Posterior cingulate gyrus (tissue), 11 donors: ENCODE measurements at places on chromosomes 5 and 9.

DNA sequence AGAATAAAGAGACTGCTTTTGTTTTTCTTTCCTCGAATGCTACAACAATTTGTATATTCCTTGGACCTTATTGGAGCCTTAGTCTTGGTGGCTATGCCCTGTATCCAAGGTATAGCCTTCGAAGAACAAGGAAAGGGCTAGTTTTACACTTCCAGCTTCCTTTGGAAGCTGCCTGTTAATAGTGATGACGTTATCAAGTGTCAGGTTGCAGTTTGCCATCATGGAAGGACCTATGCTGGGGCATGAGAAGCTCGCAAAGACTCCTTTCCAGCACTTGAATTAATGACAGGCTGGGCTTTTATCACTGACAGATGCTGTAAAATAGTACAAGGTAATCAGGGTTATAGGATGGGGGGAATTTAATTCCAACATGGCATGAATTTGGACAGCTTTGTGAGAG, 157.9 kb downstream of the KDM4C start:
- no peak for DNase-seq

DNA sequence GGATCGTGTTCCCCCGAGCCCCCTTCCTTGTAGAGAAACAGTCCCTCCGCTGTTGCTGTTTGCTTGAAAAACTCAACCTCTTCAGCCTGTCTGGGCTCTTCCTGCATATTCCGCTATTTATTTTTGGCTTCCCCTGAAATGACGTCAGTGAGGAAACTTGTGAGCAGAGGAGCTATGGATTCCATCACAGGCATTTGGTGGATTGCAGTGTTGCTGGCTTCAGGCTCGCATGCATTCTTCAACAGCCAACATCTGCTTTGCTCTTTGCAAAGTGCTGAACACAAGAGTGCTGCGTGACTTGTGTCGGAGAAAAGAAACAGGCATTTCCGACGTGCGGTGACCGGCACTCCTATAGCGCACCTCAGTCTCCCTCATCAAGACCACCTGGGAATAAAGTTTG, 232.7 kb downstream of the RFK start:
- no peak for DNase-seq

GRCh38 chr5:90941002-90941720, 382.6 kb downstream of the ADGRV1 start:
- DNase-seq: no peak

DNA sequence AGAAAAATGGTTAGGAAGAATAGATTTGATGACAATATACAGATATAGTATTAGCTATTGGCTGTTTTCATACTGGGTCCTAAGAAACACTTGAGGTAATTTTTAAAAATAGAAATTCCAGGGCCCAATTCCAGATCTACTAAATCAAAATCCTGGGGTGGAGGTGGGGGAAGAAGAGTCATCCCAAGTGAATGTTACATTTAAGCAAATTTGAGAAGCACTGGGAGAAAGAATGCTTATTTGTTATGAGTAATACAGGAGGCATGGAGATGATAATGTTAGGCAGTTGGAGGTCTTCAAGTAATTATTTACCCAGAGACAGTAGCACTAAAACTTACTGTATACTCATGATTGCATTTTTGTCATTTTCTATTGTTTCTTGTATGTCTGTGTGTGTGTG, 93.0 kb upstream of the DAB2 start:
- DNase-seq: no peak

DNA sequence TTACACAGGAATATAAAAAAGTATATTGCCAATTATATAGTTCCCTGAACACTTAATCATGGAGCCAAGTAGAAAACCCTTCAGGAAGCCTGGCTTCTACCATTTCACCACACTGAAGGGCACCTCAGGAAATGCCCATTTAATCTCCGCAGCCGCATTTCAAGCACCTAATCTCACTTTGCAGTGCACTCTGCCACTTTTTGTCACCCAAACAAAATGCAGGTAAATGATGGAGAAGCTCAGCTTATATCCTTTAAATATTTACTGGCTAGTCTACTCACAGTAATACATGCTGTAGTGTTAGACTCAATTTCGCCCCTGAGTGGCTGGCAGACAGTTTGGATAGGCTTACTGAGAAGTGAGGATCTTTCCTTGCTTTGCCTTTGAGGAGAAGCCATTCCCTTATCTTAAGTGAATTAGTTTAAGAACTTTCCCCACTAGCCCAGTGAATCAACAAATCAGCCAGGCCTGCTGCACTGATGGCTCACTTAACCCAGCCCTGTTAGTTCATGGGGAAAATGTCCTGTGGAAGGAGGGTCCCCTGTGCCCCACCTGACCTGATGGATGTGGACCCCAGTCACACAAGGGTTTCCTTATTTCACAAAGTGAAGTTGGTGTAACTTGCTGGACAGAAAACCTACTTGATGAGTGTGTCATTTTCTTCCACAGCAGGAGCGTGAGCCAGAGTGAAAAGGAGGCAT, 209.7 kb downstream of the CAAP1 start:
- DNase-seq: no peak

- no peak for DNase-seq
Measured at GRCh38 chr9:69496846-69497450, 171.9 kb downstream of the ENTREP1 start.

DNA sequence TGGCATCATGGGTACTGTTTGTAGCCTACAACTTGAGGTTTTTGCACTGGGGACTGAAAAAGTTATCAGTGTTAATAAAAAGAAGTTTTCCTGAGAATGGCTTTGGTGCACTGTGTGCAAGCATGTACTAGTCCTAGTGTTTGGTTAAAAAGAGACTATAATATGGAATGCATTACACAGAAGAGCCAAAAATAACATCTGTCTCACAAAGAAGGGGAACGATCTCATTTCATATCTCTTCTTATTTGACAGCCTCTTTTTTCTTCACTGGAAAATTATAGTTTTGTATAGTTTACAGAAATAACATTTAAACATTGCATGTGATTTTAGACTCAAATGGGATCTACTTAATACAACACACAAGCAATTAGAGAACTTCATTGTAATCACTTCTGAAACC, 127.0 kb upstream of the GDNF start:
- no peak for DNase-seq

GRCh38 chr5:167764641-167765289, 526.7 kb upstream of the WWC1 start:
- DNase-seq: peak; percentile 47

- DNase-seq: no peak
Measured at GRCh38 chr5:143693651-143694252, 118.2 kb upstream of the HMHB1 start.

GRCh38 chr9:130770679-130771442, 64.2 kb upstream of the ABL1 start:
- DNase-seq: no peak

- DNase-seq: no peak
Measured at GRCh38 chr5:135642488-135642870, 63.7 kb upstream of the CXCL14 start.

DNA sequence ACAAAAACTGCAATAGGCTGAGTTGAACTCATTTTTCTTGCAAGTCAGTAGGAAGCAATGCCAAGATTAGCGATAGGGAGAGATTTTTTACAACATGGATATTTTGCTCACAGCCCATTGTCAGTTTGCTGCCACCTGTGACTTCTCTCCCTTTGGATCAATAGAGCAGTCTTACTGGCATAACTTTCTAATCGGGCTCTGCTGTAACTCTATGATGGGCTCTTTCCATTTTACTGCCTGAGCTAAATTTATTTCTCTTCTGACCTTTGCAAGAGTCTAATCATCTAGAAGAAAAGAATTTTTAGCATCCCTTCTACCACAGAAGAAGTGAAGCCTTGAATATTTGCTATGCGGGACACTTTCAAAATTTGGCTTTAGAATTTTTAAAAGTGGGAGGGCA, 53.6 kb upstream of the SGCD start:
- no peak for DNase-seq

- DNase-seq: no peak
Measured at GRCh38 chr5:160360310-160360709, 10.1 kb downstream of the C1QTNF2 start.

DNA sequence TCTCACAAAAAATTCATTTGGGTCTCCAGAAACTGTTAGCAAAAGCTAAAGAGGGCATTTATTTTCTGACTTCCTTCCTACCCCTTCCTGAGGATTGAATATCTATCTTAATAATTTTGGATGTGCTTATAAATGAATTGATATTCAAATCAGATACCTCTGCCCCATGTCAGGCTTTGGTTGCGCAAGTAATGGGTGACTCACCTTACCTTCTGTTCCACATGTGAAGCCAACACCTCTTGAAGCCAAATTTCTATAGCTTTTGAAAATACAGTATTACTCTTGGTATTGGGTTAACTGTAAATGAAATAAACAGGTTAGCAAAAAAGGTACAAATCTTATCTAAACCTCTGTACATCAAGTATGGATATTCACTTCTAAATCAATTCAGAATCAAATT, 122.0 kb downstream of the PRDM6 start:
- DNase-seq: no peak

DNA sequence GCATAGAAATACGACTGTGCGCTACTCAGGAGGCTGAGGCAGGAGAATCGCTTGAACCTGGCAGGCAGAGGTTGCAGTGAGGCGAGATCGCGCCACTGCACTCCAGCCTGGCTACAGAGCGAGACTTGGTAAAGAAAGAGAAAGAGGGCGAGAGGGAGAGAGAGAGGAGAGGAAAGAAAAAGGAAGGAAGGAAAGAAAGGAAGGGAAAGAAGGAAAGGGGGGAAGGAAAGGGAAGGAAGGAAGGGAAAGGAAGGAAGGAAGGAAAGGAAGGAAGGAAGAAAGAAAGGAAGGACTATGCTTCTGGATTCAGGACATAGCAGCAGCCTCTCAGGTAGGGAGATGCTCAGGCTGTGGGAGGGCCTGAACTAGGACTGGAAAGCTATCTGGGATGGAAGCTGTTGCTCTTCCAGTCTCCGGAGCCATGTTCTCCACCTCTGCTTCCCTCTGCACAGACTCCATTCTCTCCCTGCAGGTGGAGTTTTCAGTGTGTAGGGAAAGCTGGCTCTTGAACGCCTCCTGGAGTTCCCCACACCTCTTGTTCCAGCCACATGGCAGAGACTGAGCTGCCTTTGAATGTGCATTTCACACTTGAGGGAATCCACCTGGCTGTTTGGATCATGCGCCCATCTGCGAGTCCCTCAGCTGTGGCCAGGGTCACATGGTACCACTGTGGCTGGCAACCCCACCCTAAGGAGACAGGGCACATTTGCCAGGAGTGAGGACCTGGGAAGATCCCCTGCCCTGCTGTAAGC, 9.1 kb downstream of the SWI5 start:
- no peak for DNase-seq

DNA sequence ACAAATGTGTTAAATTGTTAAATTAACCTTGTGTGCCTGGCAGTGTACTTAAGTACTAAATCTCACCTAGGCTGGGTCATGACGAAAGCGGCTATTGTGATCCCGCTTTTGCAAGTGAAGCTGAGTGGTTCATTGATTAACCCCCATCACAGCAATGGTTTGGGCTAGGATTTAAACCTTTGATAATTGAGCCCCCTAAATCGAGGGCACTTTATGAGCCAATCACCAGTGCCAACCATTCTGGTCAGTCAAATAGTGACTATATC, 22.8 kb downstream of the HNRNPK start:
- DNase-seq: no peak

DNA sequence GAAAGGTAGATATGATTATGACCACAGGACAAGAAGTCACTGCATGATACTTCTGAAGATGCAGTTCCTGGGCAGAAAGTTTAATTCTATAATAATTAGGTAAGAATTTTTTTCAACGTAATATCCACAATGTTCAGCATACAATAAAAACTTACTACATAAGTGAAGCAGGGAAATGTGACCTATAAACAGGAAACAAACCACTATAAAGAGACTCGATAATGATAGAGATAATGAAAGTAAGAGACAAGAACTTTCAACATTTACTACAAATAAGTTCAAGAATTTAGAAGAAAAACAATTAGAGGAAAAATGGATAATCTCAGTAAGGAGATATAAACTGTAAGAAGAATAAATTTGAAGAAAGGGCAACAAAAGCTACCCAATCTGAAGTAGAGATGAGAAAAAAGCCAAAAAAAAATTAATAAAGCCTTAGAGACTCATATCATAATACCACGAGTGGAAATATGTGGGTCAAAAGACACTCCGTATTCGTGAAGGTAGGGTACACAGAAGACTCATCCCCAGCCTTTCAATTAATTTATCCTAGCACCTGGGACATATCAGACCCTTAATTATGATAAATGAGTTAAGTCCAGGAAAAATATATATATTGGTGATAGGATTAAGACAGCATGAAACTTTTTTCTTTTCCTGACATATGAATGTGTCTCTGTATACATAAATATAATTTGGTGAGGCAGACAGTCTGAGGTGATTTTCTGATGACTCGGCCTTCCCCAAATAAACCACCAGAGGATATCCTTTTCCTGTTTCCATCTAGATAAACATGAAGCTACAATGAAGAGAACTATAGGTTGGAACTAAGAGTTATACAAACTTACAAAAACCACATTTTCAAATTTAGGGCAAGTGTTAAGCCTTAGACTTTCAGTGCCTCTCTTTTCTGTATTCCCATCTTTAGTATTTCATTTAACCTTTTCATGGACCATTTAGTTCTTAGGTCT, 120.4 kb downstream of the RAPGEF6 start:
- DNase-seq: no peak

DNA sequence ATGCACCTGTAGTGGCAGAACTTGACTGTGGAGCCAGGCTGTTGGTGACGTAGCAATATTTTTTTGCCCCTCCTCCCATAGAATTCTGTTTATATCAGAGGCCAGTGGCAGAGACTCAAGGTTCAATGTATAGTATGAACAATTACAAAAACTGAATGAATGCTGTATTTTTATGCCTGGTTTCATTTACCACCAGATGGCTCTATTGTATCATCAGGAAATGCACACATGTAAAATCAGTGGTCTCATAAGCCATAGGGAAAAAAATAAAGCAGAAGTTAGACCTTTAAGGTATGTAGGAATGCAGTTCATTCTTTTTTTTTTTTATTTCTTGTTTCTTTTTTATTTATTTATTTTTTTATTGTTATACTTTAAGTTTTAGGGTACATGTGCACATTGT, 43.6 kb downstream of the CCDC192 start:
- DNase-seq: no peak

DNA sequence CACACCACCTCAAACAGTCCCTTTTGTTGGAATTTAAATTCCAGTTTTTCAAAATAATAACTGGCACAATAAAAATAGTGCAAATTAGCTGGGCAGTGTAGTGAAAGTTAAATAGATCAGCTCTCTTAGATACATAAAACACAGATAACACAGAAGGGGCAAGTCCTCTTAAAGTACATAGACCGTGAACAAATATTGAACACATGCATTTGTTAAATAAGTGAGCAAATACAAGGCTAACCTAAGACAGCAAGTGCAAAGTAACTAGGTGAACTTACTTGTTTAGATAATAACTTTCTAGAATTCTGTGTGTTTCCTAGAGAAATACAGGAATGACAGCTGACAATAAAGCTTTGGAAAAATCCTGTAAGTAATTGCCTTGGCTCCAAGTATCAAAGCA, 280.1 kb downstream of the DOCK8 start:
- no peak for DNase-seq

DNA sequence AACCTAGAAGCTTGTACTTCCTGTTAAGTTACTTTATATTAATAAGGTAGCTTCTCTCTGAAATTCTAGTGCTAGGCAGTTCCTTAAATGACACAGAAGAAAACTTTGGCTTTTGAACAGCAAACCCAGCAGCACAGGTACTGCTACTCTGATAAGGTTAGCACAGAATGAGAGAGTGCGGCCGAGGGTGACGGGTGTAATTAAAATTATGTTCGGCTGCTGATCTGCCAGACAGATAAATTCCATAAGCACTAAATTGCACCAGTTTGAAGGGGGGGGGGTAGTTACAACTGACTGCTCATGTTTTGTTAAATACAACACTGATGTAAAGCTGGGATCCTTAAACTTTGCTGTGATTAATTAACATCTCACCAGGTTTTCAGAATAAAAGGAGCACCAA, 475.1 kb downstream of the SPOCK1 start:
- no peak for DNase-seq
